ENCODE measurements at places on chromosomes 2 and 18.
A peak's percentile ranks its signal among the peaks of the same experiment; 100 is the strongest.

DNA sequence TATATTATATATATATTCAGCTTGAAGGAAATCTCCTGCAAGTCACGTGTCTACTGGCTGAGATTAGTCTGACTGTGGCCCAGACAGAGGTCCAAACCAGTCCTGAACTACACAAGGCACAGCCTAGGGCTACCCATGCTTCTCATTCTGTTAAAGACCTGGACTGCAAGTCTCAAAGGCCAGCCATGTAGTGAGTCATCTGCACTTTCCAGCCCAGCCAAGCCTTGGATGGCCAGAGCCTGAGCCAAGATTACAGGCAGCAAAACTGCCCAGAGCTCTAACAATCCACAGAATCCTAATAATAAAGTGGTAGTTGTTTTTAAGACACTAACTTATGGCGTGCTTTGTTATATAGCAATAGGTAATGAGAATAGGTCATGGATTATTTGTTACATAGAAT, 259.6 kb downstream of the SS18 start:
- H3K27me3 ChIP-seq, result no peaks in the 10 kb centered on the region
- H3K4me3 ChIP-seq, result no peak overlapping the region
- no peak overlapping the region for H3K27ac ChIP-seq
- H3K4me1 ChIP-seq, result no peaks in the 10 kb centered on the region

- no peak overlapping the region for H3K27ac ChIP-seq
- H3K4me3 ChIP-seq, result no peak overlapping the region
- H3K4me1 ChIP-seq, result no peaks in the 10 kb centered on the region
- H3K36me3 ChIP-seq, result no peaks in the 10 kb centered on the region
- DNase-seq, result no peak
Observed at GRCh38 chr2:237542001-237542704, 24.2 kb upstream of the PRLH start.

GRCh38 chr18:58896734-58897508, 32.2 kb downstream of the ZNF532 start:
- peak overlapping the region; percentile 3 for H3K4me3 ChIP-seq
- no peak overlapping the region for H3K27ac ChIP-seq
- H3K27me3 ChIP-seq, result no peaks in the 10 kb centered on the region
- H3K36me3 ChIP-seq, result no peaks in the 10 kb centered on the region
- no peak for DNase-seq

DNA sequence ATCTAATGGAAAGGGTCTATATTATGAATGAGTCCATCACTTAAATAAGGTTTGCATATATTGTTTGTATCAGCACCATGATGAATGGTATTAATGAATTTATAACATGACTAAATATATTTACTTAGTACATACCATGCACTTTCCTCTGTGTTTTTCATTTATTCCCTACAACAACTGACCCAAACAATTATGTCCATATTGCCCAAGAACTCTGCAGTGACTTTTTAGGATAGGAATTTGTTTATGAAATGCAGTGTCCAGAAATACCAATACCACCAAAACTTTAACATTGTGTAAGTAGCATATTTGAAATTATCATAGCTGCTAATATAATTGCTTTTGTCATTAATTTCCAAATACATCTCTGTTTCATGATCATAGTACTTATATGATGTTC, 119.7 kb downstream of the WDR7 start:
- H3K27ac ChIP-seq, result no peak overlapping the region
- H3K36me3 ChIP-seq, result peaks cover 8% of the 10 kb centered on the region
- H3K4me3 ChIP-seq, result no peak overlapping the region
- DNase-seq, result no peak

DNA sequence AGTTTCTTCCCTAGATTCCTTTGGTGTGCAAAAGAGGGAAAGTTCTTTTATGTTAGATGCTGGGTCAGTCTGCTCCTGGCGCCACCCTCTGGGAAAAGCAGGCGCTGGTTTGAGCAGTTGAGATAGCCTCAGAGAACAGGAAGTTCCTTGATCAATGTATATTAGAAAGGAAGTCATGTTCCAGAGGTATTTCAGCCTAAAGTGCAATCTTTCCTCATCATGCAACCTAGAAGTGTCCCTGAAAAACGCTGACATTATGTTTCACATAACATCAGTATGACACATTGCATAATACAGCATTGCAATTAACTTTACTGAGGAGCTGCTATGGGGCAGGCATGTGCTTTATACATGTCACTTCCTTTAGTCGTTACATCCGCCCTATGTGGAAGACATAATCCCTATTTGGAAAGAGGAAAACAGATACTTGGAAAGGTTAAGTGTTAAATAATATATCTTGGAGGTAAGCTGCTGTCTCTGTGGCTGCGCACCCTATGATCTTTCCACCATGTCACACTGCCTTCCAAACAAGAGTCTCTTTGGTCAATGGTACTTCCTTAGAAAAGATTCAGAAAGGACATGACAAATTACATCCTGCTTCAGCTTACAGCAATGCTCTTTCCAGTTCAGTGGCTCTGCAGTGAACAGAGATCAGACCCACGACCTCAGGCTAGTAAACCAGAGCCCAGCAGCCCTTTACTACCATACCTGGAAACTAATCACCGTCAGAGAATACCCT, 369.7 kb downstream of the RAD51AP2 start:
- H3K36me3 ChIP-seq, result no peaks in the 10 kb centered on the region
- H3K4me1 ChIP-seq, result no peaks in the 10 kb centered on the region
- H3K4me3 ChIP-seq, result no peak overlapping the region
- no peak overlapping the region for H3K27ac ChIP-seq
- no peak for DNase-seq

DNA sequence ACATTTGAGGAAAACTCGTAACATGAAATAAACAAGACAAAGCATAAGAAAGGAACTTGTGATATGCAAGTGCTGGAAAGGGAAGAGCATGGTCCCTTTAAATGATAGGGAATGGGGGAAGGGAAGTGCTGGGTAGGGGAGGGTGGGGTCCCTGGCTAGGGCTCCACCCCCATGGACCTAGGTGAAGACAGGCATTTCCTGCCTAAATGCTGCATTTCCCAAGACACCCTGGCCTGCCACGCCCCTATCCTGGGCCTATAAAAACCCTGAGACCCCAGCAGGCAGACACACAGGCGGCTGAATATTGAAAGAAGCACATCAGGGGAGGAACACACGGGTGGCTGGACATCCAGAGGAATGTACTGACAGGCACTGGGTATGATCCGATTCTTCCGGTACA, 499.9 kb downstream of the ZEB2 start:
- H3K27me3 ChIP-seq, result no peaks in the 10 kb centered on the region
- no peaks in the 10 kb centered on the region for H3K36me3 ChIP-seq
- no peak overlapping the region for H3K27ac ChIP-seq
- no peak for DNase-seq

Data from natural killer cell (primary cell).